Stimulated activated CD8-positive, alpha-beta memory T cell treated with anti-CD3 and anti-CD28 coated beads, Interleukin-2, amount 100 ng/mL, for 48 hours (primary cell): ENCODE measurements at places on chromosomes 16 and 17.

DNA sequence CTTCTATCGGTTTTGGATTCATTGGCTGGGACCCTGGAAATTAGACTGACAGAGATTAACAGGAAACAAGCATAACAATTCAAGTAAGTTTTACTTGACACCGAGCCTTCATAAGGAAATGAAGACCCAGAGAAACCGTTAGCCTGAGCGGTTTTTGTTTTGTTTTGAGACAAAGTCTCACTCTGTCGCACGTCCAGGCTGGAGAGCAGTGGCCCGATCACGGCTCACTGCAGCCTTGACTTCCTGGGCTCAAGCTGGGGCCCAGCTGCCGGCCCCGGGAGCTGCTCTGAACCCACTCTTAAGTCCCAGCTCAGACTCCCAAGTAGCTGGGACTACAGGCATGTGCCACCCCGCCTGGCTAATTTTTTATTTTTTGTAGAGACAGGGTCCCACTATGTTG is 321.3 kb downstream of the SEC14L1 start:
- DNase-seq: no peak

- DNase-seq: peak; percentile 30
Measured at GRCh38 chr17:4420692-4421131, 13.0 kb upstream of the SPNS3 start.

- no peak for DNase-seq
Measured at GRCh38 chr16:12321311-12321842, 344.8 kb downstream of the SNX29 start.

- DNase-seq: no peak
Measured at GRCh38 chr16:47660540-47660939, 199.4 kb downstream of the PHKB start.

DNA sequence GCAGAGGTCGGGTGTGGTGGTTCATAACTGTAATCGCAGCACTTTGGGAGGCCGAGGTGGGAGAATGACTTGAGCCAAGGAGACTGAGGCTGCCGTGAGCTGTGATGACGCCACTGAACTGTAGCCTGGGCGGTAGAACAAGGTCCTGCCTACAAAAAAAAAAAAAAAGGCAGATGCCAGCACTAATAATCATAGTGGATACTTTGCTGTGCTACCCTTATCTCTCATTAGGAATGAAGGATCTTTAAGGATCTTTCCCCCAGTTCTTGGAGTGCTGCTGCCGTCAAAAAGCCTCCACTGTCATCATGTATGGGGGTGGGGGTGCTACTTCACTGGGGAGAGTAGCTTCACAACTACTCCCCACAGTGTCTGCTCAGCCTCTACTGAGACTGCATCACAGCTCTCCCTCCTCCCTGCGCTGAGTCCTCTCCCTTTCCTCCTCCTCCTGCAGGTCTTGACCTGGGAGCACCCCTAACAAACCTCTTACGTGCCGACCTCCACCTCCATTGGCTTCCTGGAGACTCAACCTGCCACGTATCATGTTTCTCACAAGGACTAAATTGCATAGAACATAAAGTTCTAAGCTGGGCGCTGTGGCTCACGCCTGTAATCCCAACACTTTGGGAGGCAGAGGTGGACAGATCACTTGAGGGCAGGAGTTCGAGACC is 24.4 kb upstream of the ST6GALNAC1 start:
- no peak for DNase-seq

DNA sequence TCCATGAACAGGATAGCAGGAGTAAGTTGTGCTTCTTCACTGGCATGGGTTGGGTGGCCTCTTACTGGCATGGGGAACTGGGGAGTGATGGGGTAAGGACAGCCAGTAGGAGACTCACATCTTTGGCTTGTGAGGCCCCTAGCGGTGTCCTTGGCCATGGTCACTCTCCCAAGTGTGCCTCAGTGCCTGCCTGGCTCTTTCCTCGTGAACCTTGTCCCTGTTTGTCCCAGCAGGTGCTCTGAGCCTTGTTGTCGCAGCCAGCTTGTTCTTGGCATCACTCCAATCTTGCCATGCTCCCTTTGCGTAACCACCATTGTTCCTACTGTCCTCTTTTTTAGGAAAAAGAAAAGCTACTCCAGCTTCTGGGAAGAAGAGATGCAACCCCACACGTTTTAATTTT is 53.6 kb upstream of the SDK2 start:
- no peak for DNase-seq

DNA sequence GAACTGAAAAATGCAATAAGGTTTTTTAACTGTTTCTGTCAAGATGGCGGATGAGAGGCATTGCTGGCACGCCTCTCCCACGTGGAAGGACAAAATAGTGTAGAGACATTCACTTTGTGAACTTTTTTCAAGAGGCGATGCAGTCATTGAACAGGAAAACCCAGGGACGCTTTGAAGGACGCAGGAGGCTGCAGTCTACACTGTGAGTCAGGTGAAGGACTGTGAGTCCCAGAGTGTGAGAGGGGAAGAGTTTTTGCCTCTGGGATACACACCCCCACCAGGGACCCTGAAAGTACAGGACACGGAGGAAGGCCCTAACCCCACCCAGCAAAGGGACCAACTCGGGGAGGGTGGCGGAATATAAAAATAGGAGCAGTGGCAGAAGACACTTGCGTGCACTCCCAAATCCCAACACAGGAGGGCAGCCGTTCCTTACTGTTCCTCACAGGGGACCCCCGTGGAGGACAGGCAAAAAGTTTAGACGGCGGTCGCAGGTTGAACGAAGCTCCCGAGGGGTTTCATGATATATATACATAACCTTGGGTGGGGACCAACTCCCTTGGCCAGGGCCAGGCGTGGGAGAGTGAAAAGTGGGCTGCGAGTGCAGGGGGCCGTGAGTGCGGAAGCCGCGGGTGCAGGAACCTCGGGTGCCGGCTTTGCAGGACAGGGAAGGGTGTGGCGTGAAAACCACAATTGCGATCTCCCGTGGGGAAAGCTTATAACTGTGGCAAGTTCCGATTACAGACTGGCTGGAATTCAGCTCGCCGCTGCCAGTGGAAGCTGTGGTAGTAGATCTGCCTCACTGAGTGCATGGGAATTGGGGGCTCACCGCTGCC is 82.0 kb upstream of the ALOX12 start:
- peak; percentile 66 for DNase-seq

- no peak for DNase-seq
Measured at GRCh38 chr17:7988750-7989178, 13.7 kb upstream of the GUCY2D start.

- DNase-seq: no peak
Measured at GRCh38 chr16:4599545-4599944, 15.1 kb downstream of the UBALD1 start.

GRCh38 chr16:73106329-73107034 is 58.6 kb upstream of the ZFHX3 start:
- no peak for DNase-seq

- DNase-seq: no peak
Measured at GRCh38 chr16:35678-36305, 17.6 kb downstream of the POLR3K start.

GRCh38 chr17:59001158-59001814 is 105.4 kb downstream of the TRIM37 start:
- DNase-seq: peak; percentile 49

GRCh38 chr16:28623172-28623711 is 13.4 kb upstream of the SULT1A1 start:
- peak; percentile 57 for DNase-seq

- DNase-seq: no peak
Measured at GRCh38 chr16:56093055-56093454, 98.2 kb upstream of the GNAO1 start.

DNA sequence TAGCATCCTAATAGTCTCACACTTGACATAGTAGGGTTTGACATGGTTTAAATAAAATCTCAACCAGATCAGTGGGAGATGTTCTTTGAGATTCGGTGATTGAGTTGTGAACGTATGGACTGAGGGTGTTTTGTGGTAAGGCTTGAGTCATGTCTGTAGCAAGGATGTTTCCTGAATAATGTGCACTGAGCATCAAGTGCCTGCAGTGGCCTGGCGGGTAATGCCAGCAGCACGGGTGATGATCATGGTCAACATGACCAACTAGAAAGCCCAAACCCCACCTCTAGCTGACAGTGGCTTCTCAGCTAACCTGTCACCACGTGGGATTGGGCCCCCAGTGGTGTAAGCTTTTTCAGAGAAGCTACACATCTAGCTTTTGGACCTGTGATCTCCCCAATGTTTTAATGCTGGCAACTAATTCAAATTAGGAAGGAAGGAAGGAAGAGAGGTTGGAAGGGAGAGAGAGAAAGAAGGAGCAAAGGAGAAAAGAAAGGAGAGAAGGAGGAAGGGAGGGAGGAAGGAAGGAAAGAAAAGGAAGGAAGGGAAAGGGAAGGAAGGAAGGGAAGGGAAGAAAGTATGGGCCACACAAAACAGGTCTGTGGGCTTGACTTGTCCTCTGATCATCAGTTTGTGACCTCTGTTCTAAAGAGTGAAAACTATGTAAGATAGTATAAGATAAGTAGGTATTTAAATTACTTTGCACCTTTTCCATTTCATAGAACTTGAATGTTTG is 55.4 kb downstream of the WWOX start:
- DNase-seq: no peak

GRCh38 chr17:57442401-57442823 is 186.1 kb downstream of the MSI2 start:
- DNase-seq: no peak

GRCh38 chr17:4897198-4897687 is 2.1 kb upstream of the C17orf107 start:
- DNase-seq: no peak

- DNase-seq: no peak
Measured at GRCh38 chr17:82901856-82902255, 62.0 kb upstream of the ZNF750 start.

DNA sequence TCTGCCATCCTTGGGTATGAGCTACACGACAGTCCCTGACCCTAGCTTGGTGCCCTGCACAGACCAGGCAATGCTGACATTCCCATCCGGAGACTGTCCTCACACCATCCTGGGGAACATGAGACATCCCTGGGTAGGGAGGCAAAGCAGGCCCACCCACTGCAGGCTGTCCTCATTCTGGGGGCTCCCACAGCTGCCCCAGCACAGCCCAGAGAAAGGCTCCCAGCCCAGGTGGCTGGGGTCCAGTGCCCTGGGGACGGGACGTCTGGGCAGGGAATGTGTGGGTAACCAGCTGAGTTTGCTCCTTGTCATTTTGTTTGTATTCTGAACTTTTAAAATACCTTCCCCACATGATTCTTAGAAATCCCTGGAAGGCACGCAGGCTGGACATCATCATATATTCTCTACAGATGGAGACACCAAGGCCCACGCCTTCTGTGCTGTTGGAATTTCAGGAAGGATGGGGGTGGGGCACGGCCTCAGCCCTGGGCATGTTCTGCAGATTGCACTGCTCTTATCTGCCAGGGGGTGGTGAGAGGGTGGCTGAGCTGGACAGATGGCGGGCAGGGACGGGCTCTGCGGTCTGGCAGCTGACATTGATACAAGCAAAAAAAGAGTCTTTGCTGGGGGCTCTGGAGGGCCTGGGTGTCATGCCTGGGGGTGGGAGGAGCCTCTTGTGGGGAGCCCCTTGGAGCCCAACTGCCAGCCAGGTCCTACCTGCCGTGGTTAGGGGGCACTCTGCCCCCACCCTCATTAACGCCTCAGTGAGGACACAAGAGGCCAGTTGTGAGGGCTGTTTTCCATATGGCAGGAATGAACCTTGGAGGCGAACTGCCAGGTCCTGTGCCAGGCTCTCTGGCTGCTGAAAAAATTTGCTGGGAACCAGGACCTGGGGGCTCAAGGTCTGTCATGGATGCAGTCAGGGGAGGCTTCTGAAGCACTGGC is 28.4 kb downstream of the LRRC75A start:
- no peak for DNase-seq

DNA sequence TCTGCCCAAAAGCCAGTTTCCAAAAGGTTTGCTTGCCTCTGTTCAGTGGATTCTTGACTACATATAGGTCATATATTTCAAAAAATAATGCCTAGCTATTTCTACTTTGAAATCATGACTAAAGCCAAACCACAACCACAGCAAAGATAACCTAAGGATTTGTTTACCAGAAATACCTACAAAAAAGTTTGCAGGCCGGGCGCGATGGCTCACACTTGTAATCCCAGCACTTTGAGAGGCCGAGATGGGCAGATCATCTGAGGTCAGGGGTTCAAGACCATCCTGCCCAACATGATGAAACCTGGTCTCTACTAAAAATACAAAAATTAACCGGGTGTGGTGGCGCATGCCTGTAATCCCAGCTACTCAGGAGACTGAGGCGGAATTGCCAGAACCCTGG is 15.2 kb downstream of the CARHSP1 start:
- no peak for DNase-seq

DNA sequence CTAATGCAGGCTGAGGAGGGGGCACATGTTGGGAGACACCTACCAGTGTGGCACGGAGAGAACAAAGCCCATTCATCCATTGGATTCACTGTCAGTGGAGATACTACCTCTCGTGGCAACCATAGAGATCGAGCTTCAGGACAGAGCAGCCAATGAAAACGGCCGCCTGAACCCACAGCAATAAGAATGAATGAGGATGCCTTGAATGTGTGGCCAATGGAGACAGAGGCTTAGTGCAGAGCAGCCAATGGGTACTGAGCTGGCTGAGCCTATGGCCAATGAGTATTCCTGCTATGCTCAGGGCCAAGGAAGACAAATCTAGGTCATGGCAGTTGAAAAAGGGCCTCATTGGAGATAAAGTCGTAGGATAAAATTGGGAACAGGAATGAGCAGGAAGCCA is 10.9 kb downstream of the ARHGEF15 start:
- DNase-seq: no peak

DNA sequence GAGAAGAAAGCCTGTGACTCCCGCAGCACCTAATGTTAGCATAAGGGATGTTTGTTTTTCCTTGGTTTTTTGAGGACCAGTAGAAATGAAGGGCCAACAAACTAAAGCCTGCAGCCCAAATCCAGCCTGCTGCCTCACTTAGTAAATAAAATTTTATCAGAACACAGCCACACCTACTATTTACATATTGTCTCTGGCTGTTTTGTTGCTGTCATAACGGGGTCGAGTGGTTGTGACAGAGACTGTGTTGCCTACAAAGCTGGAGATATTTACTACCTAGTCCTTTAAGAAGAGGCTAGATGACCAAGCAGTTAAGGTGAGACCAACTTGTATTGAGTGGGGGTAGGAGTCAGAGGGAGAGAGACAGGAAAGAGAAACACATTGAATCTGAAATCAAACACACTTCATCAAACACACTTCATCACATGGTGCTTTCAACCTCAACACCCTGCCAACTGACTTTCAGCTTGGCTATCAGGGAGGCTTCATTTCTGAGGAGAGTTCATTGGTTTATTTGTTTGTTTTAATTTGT is 546.3 kb upstream of the CDH11 start:
- DNase-seq: no peak

- DNase-seq: no peak
Measured at GRCh38 chr17:62929320-62929719, 36.7 kb upstream of the TANC2 start.

- DNase-seq: no peak
Measured at GRCh38 chr17:76672270-76672851, 28.8 kb upstream of the ST6GALNAC1 start.
